H9 (cell line): ENCODE measurements at places on chromosomes 13 and 19. TPM values are rescaled to one million over a fixed set of nuclear protein-coding genes. Genes with fewer than 3 reads are reported as not detected.

Gene RNF113B
- not detected in 2 replicates for total RNA-seq

Gene LAIR1
- total RNA-seq, result not detected in 2 replicates

Gene FAAP24
- total RNA-seq, result 6.0 and 7.2 TPM in 2 replicates

Gene KLK5
- total RNA-seq, result not detected in 2 replicates

Gene GNA15
- 0.20 TPM in 1 of 2 replicates, not detected in the other for total RNA-seq

Gene ONECUT3
- 0.04 and 0.07 TPM in 2 replicates for total RNA-seq

Gene CD320
- total RNA-seq, result 68.1 and 72.1 TPM in 2 replicates

Gene DCAF15
- 82.2 and 82.5 TPM in 2 replicates for total RNA-seq

Gene FPR3
- not detected in 2 replicates for total RNA-seq

Gene UBL5
- total RNA-seq, result 393 and 405 TPM in 2 replicates

Gene ZNF486
- total RNA-seq, result 21.1 and 21.5 TPM in 2 replicates

Gene SPATA13
- 12.6 and 14.1 TPM in 2 replicates for total RNA-seq

Gene HSPB6
- total RNA-seq, result 0.37 TPM in 2 replicates

Gene TEX29
- total RNA-seq, result 0.33 TPM in 1 of 2 replicates, not detected in the other

Gene PLIN5
- 2.7 and 3.9 TPM in 2 replicates for total RNA-seq

DNA sequence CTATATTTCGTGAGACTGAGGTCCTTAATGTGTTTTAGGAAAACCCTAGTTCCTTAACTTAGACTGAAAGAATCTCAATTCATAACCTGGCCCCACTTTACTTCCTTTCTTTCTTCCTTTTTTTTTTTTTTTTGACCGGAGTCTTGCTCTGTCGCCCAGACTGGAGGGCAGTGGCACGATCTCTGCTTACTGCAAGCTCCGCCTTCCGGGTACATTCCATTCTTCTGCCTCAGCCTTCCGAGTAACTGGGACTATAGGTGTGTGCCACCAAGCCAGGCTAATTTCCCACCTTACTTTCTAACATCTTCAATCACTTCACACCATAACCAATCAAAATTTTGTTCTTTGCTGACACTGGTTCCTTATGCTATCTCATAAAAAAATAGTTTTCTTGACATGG, 2097.0 kb downstream of the PCDH9 start:
- peak; percentile 62 for DNase-seq

DNA sequence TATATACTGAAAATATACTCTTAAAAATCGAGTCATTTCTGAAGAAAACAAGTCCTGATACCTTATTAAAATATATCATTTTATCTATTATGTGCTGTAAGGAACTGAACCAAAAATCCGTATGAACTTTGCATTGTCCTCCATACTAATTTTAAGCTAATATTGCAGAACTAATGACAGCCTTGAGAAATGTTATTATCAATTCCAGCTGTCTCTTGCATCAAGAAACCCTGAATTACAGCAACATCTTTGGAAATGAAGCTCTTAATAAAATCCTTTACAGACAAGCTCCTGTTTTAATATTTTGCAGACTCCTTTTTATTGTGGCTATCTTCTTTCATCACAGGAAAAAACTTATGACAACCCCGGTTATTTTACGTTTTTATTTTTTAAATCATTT, 1335.3 kb downstream of the EFNB2 start:
- DNase-seq, result no peak

DNA sequence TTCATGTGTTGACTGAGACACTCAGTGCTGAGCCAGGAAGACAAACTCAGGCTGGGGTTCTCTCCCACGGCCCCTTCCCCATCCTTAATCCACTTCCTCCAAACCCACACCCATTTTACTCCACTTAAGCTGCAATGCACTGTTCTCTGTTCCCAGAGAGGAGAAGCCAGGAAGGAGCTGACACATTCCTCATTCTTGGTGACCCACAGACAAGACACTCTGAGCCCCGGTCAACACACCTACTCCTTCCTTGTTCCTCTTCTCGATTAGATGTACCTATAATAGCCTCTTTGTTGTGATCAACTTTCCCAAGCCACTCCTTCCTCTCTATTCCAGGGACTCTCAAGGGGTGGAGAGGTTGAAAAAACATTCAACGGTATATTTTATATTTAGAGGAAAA, 47.1 kb downstream of the INSR start:
- no peak for DNase-seq

GRCh38 chr13:34815526-34815925, 126.5 kb upstream of the NBEA start:
- no peak for DNase-seq

- DNase-seq, result no peak
Observed at GRCh38 chr19:9836021-9836420, 903 bp downstream of the PIN1 start.

DNA sequence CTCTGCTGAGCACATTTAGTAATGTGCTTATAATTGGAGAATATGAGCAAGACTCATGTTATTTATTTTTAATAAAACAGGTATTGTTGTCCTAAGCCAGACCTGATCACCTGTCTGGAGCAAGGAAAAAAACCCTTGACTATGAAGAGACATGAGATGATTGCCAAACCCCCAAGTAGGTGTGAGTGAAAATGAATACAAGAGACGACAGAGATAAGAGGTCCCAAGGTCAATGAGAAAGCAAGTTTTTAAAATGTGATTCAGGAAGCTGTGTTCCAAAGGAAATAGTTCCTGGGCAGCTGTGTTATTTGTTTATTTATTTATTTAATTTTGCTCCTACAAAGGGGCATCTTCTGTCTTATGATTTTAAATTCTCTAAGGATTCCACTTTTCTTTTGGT, 83.1 kb downstream of the ZNF486 start:
- DNase-seq, result no peak

DNA sequence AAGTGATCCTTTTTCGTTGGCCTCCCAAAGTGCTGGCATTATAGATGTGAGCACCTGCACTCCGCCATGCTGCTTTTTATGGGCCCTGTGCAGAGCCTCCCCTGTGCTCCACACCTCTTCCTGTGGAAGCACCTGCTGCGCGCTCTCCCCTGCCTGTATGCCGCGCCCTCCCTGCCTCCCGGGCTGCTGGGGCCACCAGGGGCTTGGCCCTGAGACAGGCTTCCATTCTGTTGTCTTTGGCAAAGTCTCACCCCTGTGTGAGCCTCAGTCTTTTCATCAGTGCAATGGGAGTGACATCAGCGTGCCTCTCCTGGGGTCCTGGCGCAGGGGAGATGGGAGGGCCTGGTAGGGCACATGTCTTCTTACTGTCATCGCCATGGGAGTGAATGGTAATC, 1.3 kb downstream of the FAM174C start:
- DNase-seq, result no peak

- DNase-seq, result no peak
Observed at GRCh38 chr19:45785781-45786532, 3.7 kb upstream of the DMPK start.

DNA sequence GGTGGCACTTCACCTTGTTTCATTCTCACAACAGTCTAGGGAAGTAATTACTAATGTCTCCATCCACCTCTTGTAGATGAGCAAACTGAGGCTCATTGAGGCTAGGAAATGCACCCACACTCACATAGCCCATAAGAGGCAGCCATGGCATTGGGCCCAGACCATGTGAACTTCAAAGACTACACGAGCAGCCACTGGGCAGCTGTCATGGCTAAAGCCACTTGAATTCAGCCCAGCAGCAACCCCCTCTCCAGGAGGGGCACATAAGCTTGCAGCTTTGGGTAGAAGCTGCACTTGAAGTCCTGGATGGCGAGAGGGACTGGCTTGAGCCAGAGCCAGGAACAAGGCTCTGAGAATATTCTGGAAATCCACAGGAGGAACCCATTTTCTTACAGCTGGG, 13.4 kb downstream of the ALOX5AP start:
- no peak for DNase-seq

DNA sequence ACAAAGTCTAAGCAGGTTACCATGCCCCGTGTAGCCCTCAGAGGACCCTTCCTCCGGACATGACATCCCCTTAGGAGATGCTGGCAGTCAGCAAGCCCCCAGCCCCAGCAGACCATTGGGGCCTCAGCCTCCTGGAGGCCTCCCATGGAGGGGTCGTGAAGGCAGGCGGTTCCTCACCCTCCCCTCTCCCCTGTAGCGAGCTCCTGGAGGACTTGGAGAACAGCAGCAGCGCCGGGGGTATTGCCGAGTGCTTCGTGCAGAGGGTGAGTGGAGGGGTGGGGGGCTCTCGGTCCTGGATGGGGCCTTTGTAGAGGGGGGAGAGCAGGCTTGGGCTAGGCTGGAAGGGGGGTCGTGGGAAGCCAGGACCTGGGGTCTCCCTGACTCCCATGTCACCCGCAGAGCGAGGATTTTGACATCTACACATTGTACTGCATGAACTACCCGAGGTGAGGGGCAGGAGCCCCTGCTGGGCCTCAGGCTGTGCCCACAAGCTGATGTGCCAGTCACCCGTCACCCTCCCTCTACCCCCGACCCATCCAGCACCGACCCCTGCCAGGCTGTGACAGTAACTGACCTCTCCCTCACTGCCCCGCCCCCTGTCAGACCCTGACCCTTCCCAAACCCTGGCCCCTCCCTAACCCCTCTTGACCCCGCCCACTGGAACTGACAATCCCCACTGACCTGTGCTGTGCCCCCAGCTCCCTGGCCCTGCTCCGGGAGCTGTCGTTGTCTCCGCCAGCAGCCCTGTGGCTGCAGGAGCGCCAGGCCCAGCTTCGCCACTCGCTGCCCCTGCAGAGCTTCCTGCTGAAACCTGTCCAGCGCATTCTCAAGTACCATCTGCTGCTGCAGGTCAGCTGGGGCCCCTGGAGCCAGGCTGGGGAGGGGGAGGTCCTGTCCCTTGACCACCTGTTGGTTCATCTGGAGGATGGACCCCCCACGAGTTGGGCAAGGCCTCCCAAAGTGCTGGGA, 4.0 kb downstream of the PLEKHG2 start:
- no peak for DNase-seq

DNA sequence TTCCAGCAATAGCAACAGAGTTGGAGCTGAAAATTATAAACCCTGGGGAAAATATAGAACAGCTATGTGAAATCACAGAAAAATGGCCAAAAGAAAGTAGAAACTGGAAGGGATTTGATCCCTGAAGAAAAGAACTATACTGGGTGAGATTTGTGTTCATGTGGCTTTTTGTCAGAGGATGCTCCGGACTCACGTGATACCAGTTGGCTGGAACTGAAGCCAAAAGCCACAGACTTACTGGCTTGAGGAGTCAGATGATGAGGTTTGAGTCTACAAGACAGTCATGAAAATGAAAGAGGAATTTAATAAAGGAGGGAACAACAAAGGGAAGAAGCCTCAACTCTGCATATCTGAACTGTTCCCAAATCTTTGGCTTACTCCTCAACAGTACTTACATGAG, 427.1 kb downstream of the GPC5 start:
- DNase-seq, result no peak

DNA sequence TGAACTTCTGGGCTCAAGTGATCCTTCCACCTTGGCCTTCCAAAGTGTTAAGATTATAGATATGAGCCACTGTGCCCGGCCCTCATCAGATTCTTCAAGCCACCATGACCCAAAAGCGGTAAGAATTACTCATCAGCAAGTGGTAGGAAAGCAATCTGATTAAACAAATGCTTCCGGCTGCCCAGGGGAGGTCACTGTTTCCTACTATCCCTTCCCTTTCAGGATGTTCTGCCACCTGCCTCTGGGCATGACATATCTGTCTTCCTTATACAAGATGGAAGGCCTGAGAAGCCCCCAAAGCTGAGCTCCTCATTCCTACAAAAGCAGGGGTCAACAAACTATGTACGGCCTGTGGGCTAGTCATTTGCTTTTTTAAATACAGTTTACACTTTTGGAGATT, 7.0 kb downstream of the ABHD8 start:
- DNase-seq, result no peak

- no peak for DNase-seq
Observed at GRCh38 chr19:6393983-6394412, 1.0 kb upstream of the GTF2F1 start.

DNA sequence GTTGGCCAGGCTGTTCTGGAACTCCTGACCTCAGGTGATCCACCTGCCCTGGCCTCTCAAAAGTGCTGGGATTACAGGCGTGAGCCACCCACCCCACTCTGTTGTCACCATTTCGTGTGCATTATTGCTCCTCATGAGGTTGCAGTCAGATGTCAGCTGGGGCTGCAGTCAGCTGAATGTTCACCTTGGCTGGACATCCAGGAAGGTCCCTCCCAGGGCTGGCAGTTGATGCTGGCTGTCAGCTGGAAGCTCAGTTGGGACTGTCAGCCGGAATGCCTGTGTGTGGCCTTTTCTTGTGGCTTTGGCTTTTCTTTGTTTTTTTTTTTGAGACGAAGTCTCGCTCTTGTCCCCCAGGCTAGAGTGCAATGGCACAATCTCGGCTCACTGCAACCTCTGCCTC, 6.6 kb downstream of the MEGF8 start:
- no peak for DNase-seq

DNA sequence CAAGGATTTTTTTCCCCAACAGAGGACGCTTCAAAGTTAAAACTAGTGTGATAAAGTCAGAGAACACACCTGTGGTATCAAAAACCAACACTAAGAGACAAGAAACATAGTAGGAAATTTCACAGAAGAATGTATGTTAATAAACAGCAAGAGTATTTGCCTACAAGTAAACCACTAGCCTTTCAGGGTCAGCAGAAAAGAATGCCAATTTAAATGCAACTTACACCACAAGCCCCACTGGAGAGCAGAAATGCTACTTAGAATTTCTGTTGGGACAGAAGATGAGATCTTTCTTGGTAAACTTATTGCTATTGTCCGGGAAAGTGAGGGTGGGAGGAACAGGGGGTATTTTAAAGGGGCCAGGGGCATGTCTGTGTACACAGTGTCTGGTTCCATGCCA, 68.6 kb downstream of the STK24 start:
- no peak for DNase-seq

GRCh38 chr19:1665565-1666047, 13.2 kb upstream of the TCF3 start:
- DNase-seq, result no peak

- DNase-seq, result no peak
Observed at GRCh38 chr13:99122171-99122570, 78.5 kb upstream of the UBAC2 start.

DNA sequence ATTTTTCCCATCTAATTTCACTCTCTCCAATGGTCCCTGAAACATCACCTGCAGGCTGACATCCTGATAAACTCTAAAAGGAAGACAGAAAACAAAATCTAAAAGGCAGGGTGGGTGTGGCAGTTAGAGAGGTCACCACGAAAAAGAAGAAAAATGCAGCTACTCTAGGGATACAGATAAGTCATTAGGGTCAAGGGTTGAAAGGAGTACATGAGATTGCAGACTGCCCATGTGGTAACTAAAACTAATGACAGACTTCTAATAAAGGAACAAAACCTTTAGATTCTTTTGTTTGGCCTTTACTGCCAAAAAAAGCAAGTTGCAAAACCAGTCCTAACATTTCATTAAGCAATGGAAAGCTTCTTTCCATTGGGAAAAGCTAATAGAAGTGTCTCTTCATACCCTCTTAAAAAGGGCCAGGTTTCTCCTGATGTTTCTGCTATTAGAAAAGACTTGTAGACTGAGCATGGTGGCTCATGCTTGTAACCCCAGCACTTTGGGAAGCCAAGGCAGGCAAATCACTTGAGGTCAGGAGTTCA, 31.0 kb downstream of the THSD1 start:
- DNase-seq, result no peak

DNA sequence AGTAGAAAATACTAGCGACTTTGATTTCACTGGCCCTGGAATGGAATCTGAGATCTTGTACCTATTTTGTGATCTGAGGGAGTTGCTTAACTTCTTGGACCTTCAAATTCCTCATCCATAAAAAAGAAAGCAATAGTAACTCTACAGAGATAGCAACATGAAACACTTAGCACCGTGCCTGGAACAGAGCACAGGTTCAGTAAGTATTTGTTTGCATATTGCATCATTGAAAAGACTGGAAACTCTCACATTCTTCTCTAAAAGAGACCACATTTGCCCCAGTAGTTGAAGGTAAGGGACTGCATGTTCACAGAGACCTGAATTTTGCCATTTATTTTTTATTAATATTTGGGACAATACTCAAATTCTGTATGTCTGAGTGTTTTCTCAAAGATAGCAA, 358.1 kb downstream of the COG6 start:
- no peak for DNase-seq
